Esophagus (tissue), 2 donors: ENCODE measurements at places on chromosomes 4 and X. TPM values are rescaled to one million over a fixed set of nuclear protein-coding genes. Genes with fewer than 3 reads are reported as not detected.

IRAK1 gene
- 58.8 TPM for polyA plus RNA-seq

ZNF827 gene
- 1.6 TPM for polyA plus RNA-seq

SH3RF1 gene
- polyA plus RNA-seq, result 1.8 TPM

ZNF141 gene
- polyA plus RNA-seq, result 1.8 TPM
